ENCODE measurements at places on chromosomes 3 and 15.

GRCh38 chr3:168611826-168612225 lies 516.1 kb upstream of the GOLIM4 start:
- ATAC-seq = no peak

- ATAC-seq = no peak
Observed at GRCh38 chr3:17154941-17155340, 270.2 kb downstream of the PLCL2 start.

- no peak for ATAC-seq
Observed at GRCh38 chr3:48142316-48142870, 45.8 kb downstream of the CDC25A start.

DNA sequence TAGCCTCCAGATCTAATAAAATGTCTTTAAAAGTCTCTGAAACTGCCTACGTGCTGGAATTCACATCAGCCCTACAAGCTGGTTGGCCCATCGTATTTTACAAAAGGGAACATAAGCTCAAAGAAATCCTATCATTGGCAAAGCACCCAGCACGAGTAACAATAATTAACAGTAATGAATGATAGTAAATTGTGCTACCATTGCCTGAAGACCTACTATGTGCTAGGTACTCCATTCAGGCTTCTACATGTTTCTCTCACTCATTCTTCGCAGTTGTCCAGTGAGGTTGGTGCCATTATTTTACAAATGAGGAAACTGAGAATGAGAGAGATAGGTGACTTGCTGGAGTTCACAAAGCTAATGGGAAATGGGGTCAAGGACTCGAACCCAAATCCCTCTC lies 7.1 kb upstream of the EPHB3 start:
- ATAC-seq = no peak

GRCh38 chr3:53616971-53617892 lies 122.8 kb downstream of the CACNA1D start:
- ATAC-seq = no peak

DNA sequence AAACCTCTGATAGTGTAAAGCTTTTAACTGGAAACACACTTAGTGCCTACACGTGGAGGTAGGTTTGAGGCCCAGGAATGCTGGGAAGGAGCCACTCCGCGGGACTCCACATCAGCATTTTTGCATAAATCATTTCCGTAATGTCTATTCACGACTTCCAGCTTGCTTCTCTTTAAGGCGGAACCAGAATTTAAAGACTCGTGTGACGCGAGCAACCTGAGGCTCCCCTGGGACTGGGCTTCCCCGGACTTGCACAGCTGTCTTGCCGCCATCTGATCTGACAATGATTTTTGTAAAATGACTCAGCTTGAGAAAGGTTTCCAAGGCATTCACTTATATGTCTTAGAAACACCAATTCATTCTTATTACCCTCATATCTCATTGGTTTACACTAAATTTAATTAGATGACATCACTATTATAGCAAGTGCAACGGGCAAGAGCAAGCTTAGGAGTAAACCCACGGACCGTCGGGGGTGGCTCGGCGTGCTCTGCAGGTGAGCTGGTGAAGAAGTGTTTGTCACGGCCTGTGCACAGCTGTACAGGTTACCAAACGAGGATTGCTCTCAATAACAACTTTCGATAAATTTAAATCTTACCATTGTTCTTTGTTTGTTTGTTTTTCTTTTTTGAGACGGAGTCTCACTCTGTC lies 95.2 kb downstream of the CHSY1 start:
- peak; percentile 13 for ATAC-seq

DNA sequence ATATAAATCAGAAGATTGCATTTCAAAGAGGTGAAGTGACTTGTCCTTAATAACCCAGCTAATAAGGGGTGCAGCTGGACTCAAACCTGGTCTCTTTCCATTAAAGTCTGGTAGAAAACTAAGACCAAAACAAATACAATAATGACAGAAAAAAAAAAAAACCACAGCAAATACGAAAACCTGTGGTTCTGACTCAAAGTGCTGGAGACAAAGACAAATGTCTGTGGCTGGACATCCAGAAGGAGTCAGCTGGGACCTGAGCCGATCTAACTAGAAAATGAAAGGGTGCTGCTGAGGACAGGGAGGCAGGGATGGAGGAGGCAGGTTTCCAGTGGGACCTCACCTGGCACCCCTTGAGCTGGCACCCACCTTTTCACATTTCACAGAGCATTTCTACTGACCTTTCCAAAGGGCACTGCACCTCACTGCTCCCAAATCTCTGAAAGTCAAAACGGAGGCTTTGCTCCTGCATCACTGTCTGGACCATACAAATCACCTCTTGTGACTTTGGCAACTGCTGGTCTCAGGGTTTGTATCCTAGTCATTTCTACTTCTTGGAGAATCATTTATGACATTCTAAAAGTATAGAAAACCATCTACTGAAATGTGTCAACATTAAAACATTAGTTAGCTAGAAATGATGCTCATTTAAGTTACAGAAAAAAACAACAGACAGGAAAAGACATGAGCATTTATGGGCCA lies 61.7 kb downstream of the CCNL1 start:
- ATAC-seq = no peak

GRCh38 chr3:16888785-16889607 lies 4.2 kb downstream of the PLCL2 start:
- no peak for ATAC-seq

- ATAC-seq = no peak
Observed at GRCh38 chr15:92616621-92617548, 38.7 kb downstream of the FAM174B start.

- no peak for ATAC-seq
Observed at GRCh38 chr3:36434687-36435426, 54.6 kb downstream of the STAC start.

- ATAC-seq = no peak
Observed at GRCh38 chr3:41716471-41716870, 245.4 kb downstream of the ULK4 start.

DNA sequence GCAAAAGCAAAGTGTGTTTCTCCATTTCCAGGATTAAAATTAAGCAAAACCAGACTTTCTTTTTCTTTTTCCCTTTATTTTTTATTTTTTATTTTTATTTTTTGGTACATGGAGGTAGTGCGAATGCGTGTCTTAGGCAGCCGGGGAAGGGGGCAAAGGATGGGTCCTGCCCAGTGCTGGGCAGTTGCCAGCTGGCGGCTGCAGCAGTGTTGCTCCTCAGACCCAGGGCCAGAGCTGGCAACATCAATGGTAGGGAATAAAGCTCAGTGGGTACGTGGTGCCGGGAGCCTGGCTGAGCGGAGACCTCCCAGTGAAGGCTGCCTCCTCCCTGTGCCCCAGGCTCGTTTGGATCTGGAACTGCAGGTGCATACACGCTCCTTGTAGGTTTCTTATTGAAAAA lies 46.3 kb downstream of the POLR2M start:
- ATAC-seq = no peak

GRCh38 chr3:77562089-77562488 lies 522.2 kb downstream of the ROBO2 start:
- no peak for ATAC-seq

Data from motor neuron (in vitro differentiated cells).